LNCaP clone FGC (cell line): ENCODE measurements at places on chromosomes 12 and 14.
A peak's percentile ranks its signal among the peaks of the same experiment; 100 is the strongest.

DNA sequence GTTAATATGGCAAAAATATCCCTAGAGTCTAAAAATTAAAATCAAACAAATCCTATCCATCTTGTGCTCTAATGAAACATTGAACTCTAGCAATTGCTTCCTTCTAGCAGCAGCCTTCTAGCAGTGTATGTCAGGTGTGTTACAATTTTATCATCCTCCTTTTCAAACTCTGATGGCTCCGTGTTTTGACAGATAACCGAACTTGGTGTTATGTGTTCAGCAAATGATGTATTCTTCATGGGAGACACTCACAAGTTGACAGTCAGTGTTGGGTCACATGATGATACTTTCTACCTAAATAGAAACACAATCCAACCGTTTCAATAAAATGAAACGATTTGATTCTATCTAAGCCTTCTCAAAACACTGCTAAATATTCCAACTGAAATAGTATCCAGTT, 525.3 kb upstream of the NOVA1 start:
- no peak for DNase-seq

- no peak for DNase-seq
Observed at GRCh38 chr14:77511486-77512162, 13.0 kb upstream of the ISM2 start.

DNA sequence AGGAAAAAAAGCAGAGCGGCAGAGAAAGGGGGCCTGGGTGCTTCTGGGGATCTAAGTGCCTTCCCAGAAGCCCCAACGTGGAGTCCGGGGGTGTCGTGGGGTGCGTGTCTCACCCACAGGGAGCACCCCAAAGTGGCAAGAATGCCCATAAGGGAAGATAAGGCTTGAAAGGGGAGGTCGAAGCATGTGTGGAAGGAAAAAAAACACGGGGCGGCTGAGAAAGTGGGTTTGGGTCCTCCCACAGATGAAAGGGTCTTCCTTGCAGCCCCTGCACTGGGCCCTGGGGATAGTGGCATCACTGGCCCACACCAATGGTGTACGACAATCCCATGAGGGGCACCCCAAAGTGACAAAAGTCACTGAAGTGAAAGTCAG, 275.5 kb downstream of the ALG10 start:
- DNase-seq = no peak

- DNase-seq = no peak
Observed at GRCh38 chr12:109147954-109148353, 31.6 kb downstream of the ACACB start.

DNA sequence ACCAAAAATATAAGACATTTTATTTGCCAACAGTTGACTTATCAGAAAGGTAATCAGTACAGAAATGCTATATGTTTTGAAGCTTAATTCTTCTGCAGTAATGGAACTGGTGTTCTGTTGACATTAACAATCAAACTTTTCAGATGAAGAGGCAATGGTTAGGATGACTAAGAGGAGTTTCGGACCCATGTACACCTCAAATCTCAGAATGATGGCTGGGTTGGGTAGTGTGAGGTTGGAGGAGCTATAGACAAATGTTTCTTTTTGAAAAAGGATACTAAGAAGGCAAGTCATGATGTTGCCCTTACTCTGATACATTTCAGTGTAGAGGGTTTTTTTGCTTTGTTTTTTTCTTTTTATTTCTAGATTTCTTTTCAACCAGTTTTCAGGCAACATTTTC, 66.9 kb downstream of the KNTC1 start:
- DNase-seq = no peak

GRCh38 chr12:6752921-6753771, at the start of gene MLF2:
TSS of gene MLF2 (minus strand) at chr12:6753141. CDS start at chr12:6752334, 807 bp downstream.
- DNase-seq = peak; percentile 97

GRCh38 chr12:82818271-82819035, 131.7 kb downstream of the TMTC2 start:
- DNase-seq = no peak

DNA sequence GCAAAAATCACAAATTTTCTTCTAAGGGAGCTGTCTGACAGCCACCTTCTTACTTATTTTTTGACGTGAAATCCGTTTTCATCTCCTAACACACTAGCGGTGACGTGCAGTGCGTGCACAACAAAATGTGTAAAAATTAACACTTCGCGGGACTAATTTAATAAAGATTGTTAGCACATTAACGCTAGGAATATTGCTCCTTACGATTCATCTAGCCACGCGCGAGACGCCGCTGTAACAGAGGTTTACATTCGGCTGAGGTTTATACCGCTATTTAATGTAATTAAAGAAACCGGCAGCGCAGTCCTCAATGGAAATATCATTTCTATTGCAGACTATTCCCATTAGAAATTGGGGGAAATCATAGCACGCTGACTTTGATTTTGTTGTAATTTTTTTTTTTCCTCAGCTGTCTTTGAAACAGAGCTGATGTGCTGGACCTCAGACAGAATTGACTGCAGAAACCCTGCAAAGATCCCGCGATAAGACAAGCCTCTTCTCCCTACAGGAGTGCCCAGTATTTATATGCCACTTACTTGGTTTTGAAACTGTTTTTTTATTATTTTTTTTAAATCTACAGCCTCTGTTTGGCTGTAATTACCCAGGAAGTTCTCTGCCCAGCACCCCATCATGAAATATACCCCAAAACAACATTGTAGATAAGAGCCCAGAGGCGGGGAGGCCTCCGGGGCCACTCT, 31.2 kb downstream of the BCL11B start:
- DNase-seq = no peak

DNA sequence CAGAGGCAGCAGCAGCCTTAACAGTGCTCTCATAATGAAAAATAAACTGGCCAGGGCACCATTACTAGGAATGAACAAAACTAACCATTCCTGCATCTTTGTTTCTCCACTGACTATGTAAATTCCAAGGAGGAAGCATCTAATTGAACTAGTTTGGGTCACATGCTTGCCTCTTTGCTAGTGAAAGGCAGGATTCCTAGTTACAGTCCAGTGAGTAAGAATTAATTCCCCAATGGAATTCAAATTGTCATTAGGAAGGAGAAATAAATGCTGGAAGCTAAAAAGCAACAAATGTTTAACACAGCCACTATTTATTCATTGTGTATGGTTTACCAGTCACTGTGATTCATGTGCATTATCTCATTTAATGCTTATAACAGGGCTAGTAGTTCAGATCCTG, 316.0 kb downstream of the CCDC91 start:
- no peak for DNase-seq

GRCh38 chr14:73861073-73861472, 9.4 kb downstream of the PTGR2 start:
- DNase-seq = no peak

DNA sequence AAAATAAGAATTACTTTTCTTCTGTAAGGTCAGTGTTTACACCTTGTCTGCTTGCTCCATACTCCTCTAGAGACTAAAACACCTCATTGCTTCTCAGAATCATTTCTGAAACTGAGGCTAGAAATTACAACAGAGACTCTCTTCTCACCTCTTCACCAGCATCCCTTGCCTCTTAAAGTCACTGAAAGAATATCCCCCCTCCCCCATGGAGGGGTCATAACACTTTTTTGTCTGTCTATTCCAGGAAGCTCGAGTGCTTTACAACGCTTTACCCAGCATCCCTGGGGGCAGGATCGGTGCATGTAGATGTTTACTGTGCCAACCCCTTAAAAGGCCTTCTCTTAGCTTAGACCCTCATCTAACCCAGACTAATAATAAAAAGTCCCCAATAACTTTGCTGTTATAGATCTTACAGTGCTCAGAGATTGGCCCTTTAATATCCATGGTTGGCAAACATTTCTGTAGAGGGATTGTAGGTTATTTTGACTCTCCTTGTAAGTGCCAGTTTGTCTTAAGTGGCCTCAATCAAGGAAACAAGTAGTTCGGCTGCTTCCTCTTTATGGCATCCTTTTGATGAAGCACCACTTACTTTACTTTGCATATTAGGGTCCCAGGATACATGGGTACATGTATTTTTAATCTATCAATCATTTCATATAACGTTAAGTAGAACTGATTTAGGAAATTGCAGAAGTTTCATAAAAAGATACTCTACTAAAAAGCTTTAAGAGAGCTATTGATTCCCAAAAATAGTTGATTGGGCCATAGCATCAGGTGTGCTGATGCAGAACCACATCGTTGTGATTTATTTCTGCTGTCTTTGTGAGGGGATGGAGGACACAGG, 29.3 kb downstream of the PRKCH start:
- DNase-seq = no peak

DNA sequence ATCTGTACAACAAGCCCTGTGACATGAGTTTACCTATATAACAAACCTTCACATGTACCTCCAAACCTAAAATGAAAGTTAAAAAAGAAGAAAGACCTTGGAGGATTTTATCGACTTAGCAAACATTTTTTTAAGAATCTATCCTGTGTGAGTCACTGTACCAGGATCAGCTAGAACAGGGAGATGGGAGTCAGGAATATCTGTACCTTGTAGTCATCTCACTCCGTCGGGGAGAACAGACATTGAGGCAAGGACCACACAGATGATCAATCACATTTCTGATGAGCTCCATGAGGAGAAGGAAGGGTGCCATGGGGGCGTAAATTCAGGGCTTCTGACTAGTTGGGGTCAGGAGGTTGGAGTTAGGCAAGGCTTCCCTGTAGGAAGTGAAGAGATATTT, 310.6 kb downstream of the VRK1 start:
- DNase-seq = no peak

DNA sequence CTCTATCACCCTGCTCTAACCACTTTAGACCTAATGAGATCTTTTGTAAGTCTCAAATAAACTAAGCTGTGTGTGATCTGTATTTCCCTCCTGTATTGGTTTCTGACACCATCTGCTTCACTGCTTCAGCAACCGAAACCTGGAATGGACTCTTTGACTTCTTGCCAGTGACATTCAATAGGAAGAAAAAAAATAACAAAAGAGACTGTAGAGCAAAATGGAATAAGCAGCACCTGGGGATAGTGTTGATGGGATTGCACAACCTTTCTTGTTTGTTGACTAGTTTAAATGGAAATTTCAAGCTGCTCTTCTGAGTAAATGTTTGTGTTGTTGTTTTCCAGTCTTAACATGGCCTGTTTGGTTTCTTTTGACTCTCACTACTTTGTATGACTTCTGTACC, 888.6 kb upstream of the SEL1L start:
- DNase-seq = no peak
